Panc1 (cell line): ENCODE measurements at places on chromosomes 2 and 18.

DNA sequence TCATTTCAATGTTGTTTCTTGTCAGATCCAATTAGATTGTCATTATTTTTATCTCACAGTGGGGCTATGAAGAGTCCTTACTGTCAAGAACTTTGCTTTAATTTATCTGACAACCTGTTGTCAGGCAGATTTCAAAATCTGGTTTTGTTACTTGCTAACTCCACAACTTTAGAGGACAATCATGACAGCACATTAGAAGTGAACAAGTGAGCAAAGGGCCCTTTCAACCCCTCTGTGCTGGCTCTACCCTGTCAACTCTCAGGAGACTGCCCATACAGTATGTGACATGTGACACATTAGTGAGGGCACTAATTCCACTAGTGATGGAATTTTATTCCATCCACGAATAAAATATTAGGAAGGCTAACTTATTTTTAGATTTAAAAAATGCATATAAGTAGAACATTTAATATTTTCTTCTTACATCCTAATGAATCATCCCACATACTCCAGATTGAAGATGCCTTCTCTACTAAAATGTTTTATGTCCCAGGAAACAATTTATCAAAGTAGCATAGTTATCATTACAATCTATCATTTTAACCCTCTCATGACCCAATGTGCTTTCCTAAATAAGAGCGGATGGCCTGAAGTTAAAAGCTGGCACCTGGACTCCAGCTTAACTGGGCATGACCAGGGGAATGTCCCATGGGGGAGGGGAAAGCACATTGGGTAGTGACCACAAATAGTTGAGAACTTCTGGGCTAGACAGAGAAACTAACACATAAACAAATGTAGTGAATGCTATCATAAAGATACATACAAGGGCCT lies 97.6 kb upstream of the PPP1CB start:
- DNase-seq, result no peak

GRCh38 chr2:183948861-183949260 lies 649.5 kb upstream of the ZNF804A start:
- DNase-seq, result no peak

GRCh38 chr18:67670024-67670543 lies 153.6 kb upstream of the DSEL start:
- DNase-seq, result no peak

DNA sequence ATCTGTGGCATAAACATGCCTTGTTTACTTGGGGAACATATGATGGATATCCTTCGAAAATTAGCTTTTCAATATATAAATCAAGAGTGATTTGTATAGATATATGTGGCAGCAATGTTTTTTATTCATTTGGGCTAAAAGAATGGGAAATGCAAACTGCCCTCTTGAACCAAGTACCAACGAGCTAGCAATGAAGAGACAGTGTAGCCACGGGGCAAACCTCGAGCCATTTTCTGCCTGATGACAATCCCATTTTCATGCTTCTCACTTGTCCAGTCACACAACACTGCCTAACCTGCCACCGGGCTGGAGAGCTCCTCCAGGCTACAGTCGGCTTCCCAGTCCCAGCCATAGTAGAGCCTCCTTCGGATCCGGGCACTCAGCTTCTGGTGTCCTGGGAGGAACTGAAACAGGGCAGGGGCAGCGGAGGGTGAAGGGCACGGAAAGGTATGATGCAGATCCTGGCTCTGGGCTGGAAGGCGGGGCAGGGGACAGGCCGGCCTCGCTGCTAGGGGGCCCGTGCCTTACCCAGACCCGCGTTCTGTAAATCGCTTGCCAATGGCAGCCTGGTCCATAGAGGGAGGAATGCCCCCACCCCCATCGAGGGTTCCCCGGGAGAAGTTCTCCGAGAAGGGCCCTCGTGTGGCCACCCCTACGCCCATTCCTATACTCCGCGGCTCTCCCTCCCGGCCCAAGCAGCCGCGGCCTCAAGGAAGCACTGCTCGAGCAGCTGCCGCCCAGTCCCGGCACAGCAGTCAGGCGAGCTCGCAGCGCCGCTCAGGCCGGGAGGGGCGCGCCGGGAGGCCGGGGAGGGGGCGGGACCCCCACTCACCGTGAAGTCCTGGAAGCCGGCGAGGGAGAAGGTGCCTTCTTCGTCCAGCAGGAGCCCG lies 552 bp downstream of the CNPPD1 start:
- DNase-seq, result no peak

DNA sequence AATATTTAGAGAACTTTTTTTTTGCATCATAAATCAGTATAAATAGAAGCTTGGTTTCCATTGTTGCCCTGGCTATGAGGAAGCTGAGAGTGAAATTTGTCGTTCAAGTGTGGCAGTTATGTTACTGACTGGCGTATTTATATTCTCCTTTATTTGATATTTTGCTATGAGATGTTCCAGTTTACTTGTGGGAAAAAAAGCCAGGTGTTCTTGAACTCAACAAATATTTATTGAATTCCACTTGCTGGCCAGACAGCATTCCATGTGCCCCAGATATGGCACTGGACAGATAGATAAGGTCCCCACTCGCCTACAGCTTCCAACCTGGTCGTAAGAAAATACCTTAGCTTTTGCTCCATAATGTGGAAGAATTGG lies 44.7 kb downstream of the NEDD4L start:
- no peak for DNase-seq

DNA sequence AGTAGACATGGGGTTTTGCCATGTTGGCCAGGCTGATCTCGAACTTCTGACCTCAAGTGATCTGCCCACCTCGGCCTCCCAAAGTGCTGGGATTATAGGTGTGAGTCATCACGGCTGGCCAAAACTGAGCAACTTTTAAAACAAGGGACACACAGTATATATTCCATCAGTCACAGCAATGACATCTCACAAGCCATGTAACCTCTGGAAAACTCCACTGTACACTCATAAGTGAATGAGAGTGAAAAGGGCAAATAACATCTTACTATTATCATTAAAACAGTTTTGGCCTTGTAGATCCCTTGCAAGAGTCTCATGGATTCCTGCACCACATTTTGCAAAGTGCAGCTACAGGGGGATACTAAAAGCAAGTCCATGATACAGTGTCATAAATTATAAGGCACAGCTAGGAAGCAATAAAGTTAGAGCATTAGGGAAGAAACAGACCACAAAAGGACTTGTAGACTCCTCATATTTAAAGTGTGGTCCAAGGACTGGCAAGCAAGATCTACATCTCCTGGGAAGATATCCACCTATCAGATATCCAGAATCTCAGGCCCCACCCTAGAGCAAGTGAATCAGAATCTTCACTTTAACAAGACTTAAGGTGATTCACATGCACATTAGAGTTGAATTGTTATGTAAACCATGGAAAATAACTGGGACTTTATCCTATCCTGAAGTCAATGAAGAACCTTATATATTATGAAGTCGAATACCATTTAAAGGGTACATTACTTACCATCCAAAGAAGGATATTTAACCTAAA lies 5.7 kb downstream of the SMC6 start:
- no peak for DNase-seq
